ENCODE measurements at places on chromosomes 6 and 20.

DNA sequence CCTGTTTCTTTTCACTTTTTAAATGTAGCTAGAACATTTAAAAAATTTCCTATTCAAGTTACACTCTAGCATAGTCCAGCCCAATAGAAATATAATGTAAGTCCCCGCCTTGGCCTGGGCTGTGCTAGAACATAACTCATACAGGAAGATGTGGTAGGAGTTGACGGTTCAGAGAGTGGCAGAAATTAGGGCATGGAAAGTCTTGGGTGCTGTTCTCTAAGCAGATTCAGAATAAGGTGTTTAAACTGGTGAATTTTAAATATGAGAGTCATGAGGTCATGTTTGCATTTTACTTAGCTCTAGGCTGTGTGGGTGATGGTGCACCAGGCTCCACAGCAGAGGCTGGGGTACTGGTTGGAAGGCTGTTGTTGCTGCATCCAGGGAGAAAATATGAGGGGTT is 256.5 kb downstream of the FARS2 start:
- DNase-seq, result no peak

GRCh38 chr6:53464927-53465460 is 79.9 kb downstream of the GCLC start:
- DNase-seq, result no peak

GRCh38 chr20:15415908-15416307 is 1078.5 kb upstream of the FLRT3 start:
- no peak for DNase-seq

DNA sequence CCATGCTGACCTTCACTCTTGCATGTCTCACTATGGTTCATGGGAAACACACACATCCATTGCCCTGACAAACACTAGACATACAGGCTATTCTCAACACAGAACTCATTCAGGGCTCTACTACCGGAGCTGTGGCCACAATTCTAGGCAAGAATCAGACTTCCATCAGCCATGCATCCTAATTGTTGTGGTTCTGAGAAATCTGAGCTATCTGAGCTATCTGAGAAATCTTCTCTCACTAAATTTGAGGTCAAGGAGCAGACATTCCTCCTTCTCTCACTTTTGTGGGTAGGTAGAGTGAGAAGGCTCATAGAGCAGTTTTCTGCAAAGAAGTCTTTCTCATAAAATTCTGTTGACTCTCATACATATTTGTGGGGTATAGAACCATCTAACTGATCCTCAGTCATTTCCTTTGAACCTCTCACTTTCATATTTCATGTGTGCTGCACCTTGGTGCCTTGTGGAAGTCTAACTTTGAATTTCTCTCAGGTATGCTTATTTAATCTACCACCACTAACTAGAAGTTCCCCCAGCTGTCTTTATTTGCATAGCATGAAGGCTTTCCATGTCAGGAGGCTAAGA is 43.6 kb downstream of the ADGRF1 start:
- DNase-seq, result no peak

GRCh38 chr6:19279273-19279684 is 557.9 kb upstream of the ID4 start:
- DNase-seq, result no peak

DNA sequence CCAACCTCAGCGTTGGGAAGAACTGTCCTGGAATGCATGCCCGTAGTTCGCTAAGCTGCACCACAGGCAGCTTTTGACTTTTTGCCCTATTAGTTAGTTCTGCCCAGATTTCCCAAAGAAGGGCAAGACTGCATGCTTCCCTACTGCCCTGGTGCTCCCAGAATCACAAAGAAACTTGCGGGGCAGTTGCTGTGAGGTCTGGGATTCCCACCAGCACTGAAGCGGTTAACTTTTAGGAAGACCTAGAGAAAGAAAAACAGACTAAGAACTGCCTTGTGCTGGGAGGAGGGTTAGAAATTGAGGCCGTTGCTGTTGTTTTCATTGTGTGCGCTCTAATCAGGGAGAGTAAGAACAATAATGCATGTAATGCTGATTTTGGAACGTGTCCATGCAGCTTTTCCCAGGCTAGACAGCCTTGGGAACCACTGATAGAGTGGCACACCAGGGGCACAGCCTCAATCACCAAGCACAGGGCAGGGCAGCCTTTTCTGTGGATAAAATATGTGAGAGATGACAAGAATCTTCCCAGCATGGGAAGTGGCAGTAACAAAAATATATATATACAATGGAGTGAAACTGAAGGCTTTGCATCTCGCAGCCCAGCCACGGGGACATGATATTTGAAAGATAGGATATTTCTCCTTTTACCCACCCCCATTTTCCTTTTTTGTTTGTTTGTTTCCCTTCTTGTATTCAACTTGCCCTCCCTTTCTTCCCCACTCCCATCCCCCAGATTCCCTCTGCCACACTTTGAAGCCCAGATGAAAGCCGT is 137.7 kb upstream of the HEY2 start:
- no peak for DNase-seq

DNA sequence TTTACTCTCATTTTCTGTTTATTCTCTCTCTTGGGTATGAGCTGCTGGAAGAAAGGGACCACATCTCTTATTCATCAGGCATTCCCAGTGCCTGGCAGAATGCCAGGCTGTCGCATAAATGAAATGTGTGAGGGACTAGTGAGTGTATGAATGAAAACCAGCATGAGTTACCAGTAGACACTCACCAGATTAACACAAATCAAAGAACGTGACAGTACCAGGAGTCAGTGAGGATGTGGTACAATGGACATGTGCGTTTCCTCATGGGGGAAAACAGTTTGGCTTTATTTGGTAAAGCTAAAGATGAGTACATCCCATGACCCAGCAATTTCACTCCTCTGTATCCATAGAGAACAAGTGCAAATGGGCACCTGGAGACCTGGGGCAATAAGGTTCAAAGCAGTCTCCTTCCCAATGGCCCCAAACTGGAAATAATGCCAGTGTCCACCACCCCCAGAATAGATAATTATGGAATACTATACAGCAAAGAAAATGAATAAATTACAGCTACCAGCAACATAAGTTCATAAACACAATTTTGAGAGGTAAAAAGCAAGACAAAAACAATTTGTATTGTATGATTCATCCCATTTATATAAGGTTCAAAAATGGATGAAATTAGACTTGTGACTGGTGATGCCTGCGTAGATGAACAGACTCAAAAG is 93.3 kb downstream of the CDH22 start:
- peak; percentile 91 for DNase-seq

DNA sequence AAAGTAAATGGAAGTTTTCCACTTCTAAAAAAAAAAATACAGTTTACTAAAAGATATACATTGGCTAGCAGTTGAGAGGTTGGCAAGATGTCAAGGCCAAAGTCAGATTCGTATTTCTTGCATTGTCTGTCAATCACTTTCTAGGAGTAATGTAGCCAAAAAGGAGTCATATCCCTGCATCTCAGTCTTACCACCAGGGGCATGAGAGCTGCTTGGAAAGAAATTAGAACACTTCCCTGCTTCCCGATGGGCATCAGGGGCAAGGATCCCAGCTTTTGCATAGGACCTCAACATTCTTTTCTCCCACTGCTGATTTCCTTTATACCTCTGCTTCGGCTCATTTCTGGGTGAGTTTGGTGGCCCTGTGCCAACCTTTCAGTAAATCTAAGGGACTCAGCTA is 581.0 kb upstream of the MAP3K7 start:
- DNase-seq, result no peak

DNA sequence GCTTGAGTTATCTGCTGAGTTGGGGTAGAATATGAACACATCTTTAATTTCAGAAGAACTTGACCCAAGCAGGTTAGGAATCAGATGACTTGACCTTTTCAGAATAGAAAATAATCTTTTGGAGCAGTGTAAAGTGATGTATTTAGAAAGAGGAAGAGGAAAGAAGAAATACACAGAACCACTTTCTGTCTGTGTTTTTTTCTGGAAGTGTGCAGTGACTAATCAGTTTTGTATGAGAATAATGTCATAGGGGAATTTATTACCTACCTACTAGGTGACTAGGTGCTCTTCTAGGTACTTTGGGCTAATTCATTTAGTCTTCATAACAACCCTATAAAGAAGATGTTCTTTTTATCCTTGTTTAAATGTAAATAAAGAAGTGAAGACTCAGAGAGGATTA is 3.0 kb downstream of the PPP1R14C start:
- DNase-seq, result peak; percentile 23

GRCh38 chr6:129699659-129700058 is 10.3 kb downstream of the ARHGAP18 start:
- no peak for DNase-seq

DNA sequence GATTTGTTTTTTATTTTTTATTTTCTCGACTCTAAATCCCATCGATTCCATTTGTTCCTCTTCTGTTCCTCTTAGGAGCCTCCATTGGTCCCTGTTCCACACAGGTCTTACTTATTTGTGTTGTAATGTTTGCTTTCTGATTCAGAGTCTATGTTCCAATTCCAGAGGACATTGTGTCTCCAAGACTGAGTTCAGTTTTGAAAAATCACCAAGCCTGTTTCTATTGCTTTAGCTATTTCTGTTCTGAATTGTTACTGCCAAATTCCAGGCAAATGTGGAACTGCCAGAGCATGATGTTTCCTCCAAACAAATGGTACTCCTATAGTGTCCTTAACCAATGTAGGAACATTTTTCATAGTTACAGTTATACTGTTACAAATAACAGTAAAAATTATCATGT is 270.9 kb upstream of the SPTLC3 start:
- DNase-seq, result no peak

- DNase-seq, result no peak
These were observed 107.3 kb downstream of the CEP57L1 start for GRCh38 chr6:109202409-109203264.
